ENCODE measurements at places on chromosomes 13 and 19. TPM values are rescaled to one million over a fixed set of nuclear protein-coding genes. Genes with fewer than 3 reads are reported as not detected.

The ANKRD10 gene
- 142 TPM for total RNA-seq

The ZNF784 gene
- 4.3 TPM for total RNA-seq

The PSG1 gene
- not detected for total RNA-seq

The KLK13 gene
- not detected for total RNA-seq

The NCAN gene
- not detected for total RNA-seq
